ENCODE measurements at places on chromosomes 3 and 15.
A peak's percentile ranks its signal among the peaks of the same experiment; 100 is the strongest.

DNA sequence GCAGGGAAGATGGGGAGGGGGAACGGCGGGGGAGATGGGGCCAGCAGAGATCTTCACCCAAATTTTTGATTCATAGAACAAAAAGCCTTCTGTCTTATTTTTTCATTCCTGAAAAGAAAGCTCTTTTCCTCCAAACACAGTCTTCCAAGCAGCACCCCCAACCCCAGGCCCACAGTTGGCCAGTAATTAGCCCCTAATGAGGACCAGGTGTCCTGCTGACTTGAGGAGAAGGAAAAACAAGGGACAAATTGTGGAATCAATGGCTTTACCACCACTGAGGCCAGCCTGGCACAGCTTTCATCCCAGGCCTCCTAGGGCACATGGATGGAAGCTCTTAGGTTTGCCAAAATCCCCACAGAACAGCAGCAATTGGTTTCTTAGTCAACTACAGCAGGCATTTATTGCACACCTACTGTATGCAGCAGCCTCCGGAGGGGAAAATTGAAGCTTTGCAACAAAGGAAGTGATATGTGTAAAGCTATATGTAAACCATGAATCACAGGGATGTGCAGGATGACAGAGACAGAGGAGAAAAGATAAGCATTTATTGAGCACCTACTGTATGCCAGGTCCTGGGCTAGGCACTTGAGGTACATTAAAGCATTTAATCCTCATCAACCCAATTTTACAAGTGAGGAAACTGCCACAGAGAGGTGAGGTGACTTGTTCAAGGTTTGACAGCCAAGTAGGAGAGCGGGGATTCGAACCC is 199.5 kb downstream of the TBC1D2B start:
- peak; percentile 60 for DNase-seq

DNA sequence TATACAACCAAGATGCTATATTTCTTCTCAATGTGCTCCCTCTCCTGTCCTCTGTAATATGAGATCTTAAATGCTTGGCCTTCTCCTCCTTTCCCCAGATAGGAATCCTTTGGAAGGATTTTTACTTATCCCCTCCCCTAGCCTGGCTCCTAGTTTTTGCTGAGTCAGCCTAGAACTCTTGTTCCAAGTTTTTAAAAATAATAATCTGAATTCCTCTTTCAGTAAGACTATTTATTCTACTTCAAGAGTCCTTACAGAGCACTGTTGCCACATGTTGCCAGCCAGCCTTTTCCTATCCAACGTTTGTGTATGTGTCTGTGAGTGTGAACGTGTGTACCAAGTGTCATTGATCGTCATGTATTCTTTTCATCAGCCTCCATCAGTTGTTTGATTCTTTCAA is 11.0 kb upstream of the KCNMB2 start:
- DNase-seq = no peak

DNA sequence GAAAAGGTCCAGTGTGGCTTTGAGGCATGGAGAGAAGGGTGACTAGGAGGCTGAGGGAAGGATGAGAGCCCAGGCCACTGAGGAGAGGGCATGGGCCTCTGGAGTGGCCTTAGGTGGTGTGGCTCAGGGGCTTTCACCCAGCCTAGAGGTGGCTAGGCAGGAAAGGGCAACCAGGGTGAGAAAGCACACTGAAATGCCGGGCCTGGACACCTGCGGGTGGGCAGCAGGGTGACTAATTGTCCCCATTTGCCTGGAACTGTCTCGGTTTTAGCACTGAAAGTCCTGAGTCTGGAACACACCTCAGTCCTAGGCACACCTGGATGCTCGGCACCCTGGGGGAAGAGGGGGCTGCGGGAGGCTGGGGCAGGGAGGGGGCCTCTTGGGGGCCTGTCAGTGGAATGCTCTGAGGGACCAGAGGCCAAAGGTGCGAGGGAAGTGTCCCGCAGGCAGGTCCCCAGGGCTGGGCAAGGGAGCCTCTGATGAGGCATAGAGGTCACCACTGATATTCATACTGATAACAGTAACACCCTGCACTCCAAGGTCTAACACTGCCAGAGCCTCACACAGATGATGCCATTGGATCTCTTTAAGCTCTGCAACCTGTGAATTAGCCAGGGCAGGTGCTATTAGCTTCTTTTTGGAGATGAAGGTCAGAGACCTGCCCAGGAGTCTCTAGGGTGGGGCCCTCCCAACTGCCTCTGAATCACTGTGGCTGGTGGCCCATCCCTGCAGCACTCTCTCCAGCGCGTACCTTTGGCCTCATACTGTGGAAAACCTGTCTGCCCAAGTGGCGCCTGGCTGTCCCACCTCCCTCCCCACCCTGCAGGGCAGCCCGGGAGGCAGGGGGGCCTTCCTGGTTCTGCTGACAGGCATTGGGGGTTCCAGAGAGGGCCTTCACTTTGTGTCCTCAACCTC is 3.0 kb upstream of the PHGR1 start:
- DNase-seq = no peak

- peak; percentile 91 for DNase-seq
Observed at GRCh38 chr15:69377216-69377970, 36.8 kb upstream of the KIF23 start.

DNA sequence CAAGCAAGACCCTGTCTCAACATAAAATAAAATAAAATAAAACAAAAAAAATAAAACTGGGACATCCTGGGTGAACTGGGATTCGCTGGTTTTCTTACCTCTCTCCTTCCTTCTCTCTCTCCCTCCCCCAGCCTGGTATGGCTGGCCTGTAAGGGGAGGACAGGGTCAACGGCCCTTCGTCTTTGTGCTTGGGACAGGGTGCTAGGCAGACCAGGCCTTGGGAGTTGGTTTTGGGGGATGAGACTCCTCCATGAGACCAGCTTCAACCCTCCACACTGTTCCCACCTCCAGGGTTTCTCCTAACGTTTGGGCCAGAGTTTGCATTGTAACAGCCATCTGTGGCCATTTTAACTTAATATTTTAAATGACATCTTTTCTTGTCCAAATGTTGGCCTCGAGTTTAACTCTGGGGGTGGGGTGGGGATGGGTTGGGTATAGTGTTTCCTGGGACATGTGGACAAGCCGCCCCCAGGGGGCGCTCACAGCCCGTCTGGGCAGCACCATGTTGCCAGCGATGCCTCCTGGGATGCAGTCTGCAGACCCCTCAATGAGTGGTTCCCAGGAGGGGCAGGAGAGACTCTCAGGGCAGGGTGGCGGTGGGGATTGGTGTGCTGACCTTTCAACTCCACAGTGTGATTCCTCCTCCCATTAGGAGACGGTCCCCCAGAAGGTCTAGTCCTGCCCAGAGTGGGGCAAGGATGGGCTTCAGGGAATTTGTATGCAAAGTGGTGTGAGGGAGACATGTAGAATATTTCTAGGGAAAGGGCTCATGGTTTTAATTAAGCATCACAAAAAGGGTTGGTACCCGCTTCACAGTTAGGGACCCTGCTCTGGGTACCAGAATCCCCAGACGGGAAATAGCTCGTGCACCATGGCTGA is 37.7 kb upstream of the LCTL start:
- DNase-seq = peak; percentile 87

- DNase-seq = no peak
Observed at GRCh38 chr3:67781871-67782270, 127.5 kb upstream of the SUCLG2 start.

DNA sequence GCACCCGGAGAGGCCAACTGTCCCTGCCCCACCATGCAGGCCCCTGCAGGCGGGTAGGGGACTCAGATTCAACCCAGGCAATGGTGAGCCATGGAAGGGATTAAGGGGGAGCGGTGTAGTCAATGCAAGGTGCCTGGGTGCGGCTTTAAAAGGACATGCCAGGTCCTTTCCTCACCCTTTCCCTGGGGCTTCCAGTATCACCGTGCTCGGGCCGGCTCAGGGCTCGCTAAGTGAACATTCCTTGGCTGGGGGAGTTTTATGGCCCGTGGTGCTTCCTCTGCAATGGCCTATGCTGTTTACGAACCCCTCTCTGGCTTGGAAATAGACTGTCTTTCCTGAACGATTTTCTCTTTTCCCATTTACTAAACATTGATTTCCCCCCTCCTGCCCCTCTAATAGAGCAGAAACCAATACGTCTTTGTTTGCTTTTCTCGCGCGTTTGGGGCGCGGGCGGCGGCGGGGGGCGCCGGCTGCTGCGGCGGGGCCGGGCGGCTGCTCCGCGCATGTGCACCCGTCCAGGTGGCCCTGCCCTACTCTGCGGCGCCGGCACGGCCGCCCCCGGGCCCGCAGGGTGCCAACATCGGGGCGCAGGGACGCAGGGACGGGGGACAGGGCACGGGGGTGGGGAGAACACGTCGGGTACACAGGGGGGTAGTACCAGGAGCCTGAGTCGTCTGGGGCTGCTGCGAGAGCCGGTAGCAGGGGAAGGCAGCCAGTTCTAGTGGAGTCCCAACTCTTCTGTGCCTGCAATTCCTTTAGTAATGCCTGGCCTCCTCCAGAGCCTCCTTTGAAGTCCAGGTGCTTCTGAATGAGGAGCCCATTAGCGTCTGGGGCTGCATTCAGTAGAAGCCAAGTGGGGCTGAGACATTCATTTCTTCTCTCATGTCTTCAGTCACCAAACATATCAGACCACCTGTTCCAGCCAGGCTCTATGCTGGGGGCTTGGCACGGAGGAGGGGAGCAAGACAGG is 26.9 kb upstream of the CACNA2D2 start:
- no peak for DNase-seq

- peak; percentile 78 for DNase-seq
Observed at GRCh38 chr15:71443538-71443937, 328.3 kb downstream of the THSD4 start.

GRCh38 chr3:79761441-79761840 is 6.4 kb downstream of the ROBO1 start:
- no peak for DNase-seq

GRCh38 chr3:176078906-176079305 is 1118.4 kb downstream of the TBL1XR1 start:
- peak; percentile 39 for DNase-seq

- no peak for DNase-seq
Observed at GRCh38 chr3:38337703-38338102, 8.9 kb upstream of the XYLB start.

DNA sequence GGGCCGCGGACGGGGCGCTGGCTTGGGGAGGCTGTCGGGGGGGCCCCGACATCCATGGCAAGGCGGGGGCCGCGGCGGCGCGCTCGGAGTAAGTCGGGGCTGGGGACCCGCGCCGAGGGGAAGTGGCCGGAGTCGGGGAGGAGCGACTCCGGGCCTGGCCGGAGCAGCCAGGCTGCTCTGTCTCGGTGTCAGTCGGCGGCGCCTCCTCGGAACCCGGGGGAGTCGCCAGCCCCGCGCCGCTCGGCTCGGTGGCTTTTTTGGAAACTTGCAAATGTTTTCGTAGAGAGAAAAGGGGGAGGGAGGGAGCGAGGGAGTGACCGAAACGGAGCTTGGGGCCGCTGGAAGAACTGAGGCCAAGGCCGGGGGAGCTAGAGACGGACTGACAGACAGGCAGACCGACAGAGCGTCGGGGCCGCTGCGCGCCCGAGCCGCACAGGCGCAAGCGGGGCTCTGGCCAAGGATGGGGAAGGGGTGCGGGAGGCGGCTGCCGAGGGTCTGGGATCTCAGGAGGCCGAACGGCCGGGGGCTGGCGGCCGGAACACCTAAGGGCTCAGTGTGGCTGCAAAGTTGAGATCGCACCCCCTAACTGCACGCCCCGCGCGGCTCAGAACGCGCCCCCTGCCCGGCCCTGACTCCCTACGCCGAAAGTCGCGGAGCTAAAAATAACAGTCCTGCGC is 5.0 kb downstream of the PTH1R start:
- DNase-seq = peak; percentile 84

- no peak for DNase-seq
Observed at GRCh38 chr3:112391648-112392047, 58.7 kb downstream of the CD200 start.

DNA sequence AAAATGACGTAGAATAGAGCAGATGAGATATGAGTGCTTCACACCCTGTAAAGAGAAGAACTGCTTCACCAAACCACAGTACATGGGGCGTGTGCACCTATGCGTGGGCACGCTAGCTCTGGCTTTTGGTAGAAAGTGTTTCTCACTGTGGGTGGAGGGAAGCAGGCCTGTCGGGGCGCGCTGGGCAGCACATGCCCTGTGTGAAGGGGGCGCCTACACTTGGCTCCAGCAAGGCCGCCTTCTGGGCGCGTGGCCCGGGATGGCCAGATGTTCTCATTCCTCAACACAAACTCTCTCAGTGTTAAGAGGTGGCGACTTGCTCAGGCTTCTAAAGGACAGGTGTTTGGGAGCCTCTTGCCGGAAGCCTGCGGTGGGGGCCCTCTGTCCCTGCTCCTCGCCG is 90.0 kb downstream of the FBLN2 start:
- DNase-seq = no peak

DNA sequence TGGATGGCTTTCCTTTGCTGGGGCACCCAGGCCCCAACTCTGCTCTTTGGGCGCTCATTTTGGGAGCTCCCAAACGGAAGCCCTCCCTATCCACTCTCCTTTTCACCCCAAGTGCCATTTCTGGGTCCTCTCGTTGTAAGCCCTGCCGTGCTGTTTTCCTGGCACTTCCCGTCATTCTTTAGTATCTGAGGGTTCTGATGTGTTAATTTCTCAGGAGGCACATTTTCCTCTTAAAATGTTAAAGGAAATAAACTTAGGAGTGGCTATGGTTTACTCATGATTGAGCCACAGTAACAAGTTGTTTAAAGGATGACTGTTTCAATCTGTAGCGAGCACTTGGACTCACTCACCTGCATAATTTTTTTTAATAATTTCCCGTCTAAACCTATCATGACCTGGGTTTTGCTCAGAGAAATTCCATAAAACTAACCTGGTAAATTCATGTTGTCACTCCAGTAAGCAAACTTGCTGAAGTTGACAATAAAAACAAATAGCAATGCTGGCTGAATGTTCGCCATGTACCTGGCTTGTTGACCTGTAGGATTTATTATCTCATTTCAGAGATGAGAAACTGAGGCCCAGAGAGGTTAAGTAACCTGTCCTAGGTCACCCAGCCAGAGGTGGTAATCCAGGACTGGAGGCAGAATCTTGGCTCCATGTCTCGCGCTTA is 10.6 kb downstream of the ALDH1A3 start:
- no peak for DNase-seq

- DNase-seq = no peak
Observed at GRCh38 chr15:74430510-74430951, 3.2 kb downstream of the SEMA7A start.

DNA sequence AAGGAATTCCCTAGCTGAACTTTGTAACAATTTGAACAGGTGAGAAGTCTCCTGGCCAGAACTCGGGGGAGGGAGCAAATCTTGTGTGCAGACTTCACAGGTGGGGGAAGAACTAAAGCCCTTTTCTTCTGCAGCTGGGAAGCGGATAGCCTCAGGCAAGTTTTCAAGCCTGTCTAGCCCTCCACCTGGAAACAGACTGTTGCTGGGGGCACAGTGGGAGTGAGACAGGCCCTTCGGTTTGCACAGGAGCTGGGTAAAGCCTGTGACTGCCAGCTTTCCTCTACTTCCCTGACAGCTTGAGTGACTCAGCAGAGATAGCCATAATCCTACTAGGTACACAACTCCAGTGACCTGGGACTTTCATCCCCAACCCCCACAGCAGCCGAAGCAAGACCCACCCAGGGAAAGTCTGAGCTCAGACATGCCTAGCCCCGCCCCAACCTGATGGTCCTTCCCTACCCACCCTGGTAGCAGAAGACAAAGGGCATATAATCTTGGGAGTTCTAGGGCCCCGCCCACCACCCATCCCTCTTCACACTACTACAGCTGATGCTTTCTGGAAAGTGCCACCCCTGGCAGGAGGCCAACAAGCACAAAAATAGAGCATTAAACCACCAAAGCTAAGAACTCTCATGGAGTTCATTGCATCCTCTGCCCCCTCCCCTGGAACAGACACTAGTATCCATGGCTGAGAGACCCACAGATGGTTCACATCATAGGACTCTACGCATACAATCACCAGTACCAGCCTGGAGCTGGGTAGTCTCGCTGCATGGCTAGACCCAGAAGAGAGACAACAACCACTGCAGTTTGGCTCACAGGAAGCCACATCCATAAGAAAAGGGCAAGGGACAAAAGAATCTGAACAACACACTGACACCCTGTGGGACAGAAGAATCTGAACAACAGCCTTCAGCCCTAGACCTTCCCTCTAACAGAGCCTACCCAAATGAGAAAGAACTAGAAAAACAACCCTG is 479.0 kb downstream of the RAP2B start:
- no peak for DNase-seq
